ENCODE measurements at places on chromosomes 2 and 18. TPM values are rescaled to one million over a fixed set of nuclear protein-coding genes. Genes with fewer than 3 reads are reported as not detected.

DNA sequence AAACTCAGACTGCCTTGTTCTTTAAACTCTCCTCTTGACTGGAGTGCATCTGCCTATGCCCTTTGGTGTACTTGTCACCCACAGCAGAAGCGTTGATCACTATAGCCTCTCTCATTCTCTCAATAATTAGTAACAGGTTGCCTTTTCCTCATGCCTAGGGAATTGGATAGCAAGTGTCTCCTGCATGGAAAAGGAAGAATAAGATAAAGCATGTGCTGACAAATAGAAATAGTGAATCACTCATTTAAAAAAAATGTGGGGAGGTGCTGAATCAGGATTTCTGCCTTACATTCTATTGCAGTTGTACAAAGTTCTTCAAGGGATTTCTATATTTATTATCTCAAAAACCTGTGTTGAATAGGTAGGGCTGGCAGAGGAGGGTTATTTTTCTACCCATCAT, 323.0 kb downstream of the TXNL1 start:
- DNase-seq: no peak

GRCh38 chr2:28273751-28274150, 118.9 kb upstream of the FOSL2 start:
- DNase-seq: no peak

DNA sequence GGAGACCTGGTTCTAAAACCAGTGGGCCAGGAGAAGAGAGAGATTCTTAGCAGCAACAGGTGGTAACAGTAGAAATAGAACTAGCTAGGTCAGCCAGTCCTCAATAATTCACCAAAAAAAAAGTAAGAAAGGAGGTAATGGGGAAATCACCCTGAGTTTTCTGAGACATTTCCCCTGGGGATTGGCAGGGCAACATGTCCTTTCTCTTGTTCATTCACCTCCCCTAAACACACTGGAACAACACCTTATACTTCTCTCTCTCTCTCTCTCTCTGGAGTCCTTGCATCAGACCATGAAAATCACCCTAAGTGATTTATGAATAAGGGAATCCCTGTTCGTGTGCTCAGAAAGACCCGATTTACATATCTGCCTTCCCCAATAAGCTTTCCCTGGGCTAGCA, 64.8 kb downstream of the COX7A2L start:
- DNase-seq: no peak

GRCh38 chr18:45565280-45565970, 49.9 kb upstream of the SLC14A2 start:
- DNase-seq: no peak

DNA sequence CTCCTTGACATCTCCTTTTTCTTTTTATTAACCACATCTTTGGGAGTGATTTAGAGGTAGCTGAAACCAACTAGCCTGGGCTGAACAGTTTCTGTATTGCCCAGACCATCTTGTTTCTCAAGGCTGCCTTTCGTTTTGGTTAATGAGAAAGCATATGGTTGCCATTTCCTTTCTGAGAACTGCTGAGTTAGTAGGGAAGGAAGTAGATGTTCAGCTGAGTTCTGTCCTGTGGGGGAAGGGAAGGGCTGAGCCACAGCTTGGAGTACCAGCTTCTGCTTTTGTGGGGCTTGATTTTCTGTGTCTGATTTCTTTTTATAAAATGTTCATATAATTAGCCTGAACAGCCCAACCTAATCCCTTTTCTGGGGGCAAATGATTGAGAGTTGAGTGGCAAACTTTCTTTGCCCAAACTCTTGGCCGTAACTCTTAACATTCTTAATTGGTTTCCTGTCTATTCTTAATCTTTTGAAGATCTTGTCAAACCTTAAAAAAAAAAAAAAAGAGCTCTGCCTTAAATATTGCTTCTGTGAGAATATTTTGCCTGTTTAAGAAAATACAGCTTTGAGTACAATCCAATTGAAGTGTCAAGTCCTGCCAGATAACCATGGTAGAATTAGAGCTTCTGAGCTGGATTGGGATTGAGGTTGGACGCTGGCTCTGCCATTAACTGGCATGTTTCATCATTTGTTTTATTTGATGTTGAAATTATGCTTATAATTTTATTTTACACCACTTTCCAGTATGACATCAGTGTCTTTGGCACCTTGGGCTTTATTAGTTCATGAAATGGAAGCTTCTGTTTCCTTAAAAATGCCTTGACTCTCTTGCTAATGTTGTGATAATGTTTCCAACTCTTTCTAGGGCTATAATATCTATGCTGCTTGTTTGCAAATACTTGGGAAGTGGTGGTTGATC, 1.9 kb upstream of the NABP1 start:
- DNase-seq: peak; percentile 83

GRCh38 chr2:206084439-206084869, 1.5 kb downstream of the INO80D start:
- DNase-seq: peak; percentile 89

GRCh38 chr2:175687465-175687864, 314.6 kb downstream of the LNPK start:
- DNase-seq: no peak

GRCh38 chr2:111024496-111024895, 96.2 kb upstream of the BCL2L11 start:
- no peak for DNase-seq

DNA sequence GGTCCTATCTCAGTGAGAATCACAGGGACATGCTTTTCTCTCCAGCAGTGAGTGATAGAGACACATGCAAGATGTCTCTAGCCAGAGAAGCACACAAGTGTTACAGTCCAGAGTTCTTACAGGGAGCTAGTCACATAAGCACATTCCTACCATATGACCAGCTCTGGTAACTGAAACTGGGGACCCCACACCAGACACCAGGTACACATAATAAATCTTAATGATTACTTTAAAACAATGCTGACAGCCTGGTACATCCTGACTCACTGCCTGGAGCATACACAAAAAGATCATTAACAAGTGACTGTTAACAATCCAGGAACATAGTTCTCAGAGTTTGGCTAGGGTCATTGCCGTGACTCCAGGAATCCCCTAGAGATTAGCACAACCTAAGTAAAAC, 53.6 kb downstream of the GALNT1 start:
- DNase-seq: peak; percentile 84

- DNase-seq: no peak
Observed at GRCh38 chr2:188276255-188276654, 15.4 kb upstream of the GULP1 start.

DNA sequence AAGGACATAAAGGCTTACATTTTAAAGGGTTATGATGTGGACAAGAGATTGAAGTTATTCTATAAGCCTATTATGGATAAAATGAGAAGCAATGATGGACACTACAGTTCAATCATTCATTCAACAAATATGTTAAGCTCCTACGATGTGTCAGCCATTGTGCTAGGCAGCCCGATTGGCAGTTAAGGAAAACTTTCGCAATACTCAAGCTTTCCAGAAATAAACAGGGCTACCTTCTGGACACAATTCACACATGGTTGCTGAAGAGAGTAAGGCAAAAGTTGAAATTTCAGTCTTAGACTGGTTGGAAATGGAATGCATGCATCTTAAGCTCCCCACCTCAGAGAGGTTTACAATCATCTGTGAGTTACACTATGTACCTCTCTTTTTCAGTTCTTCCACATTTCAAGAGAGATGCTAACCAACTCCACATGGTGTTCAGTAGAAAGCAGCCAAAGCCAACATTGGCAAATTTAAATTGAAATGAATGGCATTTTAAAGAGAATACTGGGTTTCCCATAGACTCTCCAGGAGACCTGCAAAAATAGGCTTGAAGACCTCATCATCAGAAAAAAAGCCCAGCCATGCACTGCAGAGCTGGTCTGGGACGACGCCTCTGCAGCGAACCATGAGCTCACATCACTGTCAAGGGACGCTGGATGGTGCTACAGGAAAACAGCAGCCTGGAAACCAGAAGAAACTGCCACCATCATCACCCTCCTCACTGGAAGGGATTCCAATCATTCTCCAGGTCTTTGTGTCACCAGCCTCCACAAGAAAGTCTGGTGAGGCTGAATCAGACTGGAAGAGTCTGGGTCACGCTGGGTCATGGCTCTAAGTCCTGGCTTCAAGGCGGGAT, 276.3 kb downstream of the AFF3 start:
- no peak for DNase-seq

KCNG3 gene
- total RNA-seq: 0.09 TPM

CYTIP gene
- total RNA-seq: 0.84 TPM

SIX3 gene
- not detected for total RNA-seq

TBR1 gene
- total RNA-seq: not detected

ECEL1 gene
- 0.31 TPM for total RNA-seq

ATG4B gene
- total RNA-seq: 36.5 TPM

LRRTM1 gene
- 0.27 TPM for total RNA-seq

DNAH6 gene
- total RNA-seq: 0.18 TPM

Measured in muscle of leg (tissue), 16 donors.